Tongue (tissue), 3 donors: ENCODE measurements at places on chromosomes 6 and 20.

- no peak for DNase-seq
These were observed 170.5 kb downstream of the BACH2 start for GRCh38 chr6:90126181-90126580.

- DNase-seq: no peak
These were observed 17.6 kb downstream of the PRDM1 start for GRCh38 chr6:106103728-106104109.

DNA sequence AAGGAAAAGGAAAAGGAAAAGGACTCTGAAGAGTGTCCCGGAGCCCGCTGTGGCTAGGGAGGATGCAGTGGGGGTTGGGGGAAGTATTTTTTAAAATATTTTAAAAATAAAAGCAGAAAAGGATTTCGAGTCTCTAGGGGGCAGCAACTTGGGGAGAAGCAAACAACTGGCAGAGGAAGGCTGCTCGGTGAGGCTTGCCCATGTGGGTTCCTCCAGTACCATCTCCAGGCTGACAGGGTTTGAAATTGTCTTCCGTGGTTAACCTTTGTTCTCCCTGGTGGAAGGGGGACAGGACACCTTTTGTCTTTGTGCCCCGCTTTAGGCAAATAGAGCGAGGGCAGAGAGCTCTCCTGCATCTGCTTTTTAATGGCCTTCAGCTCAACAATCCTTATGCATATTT, 60.4 kb upstream of the SNX9 start:
- no peak for DNase-seq

DNA sequence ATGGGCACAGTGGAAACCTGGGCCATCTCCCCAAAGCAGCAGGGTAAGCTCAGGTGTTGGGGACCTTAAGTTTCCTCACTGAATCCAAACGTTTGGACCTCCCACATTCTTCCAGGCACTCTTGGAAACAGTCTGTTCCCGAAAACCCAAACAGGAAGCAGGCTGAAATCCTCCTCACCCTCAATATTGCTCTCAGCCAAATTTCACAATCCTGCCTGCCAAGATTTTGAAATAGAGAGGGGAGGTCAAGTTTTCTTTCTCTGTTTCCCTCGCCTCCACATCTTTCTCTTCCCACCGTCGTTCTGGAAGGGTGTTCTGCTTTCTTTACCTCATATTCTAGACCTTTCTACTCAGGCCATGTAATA, 392.0 kb upstream of the SASH1 start:
- peak; percentile 40 for DNase-seq

- peak; percentile 58 for DNase-seq
These were observed 4.3 kb upstream of the PSORS1C2 start for GRCh38 chr6:31143148-31143547.

DNA sequence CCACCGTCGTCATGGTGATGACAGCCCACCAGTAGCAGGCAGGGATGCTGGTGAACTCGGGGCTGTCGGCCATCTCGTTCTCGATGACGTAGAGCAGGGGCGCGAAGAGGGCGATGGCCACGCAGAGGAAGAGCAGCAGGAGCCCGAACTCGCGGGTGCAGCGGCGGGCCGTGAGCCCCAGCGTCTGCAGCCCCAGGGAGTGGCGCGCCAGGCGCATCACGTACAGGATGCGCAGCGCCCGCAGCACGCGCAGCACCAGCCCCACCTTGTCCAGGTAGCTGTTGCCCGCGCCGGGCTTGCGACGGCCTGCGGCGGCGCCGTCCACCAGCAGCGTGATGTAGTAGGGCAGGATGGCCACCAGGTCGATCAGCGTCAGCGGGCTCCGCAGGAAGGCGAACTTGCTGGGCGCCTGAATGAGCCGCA, 18.6 kb downstream of the KCNG1 start:
- no peak for DNase-seq

- no peak for DNase-seq
These were observed 153.4 kb downstream of the MBOAT1 start for GRCh38 chr6:20058912-20059311.

DNA sequence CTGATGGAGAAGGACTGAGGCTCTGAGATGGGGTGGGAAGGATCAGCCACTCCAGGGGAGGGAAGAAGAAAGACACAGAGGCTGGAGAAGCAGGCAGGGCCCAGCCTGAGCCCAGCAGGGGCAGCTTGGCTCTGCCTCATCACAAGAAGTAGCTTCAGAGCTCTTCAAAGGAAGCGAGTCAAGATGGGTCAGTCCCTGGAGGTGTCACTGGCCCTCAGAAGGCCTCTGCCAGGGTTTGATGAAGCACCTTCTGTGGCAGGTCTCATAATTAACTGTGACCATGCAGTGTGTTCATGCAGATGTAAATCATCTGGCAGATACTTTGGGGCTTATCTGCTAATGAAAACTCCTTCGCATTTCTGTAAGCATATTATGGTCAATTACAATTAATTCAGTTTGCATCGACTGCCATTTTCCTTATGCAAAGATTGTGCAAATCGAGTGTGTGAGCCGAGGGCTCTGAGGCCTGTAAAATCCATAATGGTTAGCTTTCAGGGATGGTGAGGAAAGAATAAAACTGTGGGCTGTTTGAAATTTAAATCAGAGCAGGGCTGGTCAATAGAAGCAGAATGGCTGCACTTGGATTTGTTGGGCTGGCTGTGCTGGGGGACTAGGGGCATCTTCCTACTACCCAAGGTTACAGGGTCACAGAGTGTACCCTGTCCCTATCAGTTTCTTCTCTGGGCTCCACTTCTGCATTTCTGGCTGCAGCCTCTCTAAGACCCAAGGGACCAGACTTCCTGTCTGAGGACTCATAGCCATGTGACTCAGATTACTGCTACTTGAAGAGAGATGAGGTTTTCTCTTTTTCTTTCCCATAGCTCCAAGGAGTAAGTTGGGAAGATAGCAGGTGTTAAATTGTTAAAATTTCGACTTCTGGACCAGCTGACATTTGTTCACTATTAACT, 376.6 kb downstream of the DHX35 start:
- no peak for DNase-seq

DNA sequence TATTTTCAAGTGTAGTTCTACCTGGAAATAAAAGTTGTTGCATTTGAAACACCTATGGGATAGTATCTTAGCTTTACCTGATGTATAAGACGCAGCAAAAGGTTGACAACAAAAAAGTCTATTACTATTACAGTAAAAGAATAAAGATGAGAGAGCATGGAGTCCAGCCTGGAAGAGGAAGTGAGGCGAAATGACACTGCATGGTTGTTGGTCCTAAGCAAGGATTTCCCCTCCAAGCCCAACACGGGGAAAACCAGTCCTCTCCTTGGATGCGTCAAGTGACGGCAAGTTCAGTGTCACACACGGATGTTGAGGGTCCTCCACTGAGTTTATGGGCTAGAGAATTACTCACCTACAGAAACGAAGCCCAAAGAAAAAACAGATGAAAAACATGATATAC, 51.7 kb downstream of the COL11A2 start:
- no peak for DNase-seq

DNA sequence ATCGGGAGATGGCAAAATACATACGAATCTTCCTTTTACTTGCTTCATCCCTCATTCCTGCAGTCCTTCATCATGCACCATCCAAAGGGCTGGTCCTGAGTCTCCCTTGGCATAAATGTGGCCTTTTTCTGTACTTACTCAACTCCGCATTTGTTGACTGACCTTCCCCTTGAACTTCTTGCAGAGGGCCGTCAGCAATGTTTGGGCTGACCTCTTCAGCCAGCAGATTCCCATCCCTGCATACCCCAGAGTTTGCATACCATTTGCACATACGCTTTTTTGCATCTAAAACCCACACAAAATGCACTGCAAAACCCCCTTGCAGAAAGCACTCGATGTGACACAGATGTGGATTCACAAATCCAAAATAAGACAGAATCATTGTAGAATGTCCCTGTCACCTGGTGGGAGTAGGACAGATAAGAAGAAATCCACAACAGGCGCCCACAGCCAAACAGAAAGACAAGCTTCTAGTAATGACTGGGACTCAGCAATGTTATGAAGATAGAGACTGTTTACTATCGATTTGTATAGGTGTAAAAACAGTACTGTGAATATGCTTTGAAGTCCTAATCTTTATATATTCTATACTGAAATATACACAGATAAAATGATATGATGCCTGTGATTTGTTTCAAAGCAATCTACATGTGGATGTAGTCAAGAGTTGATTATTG, 45.8 kb downstream of the TBC1D7 start:
- DNase-seq: no peak

DNA sequence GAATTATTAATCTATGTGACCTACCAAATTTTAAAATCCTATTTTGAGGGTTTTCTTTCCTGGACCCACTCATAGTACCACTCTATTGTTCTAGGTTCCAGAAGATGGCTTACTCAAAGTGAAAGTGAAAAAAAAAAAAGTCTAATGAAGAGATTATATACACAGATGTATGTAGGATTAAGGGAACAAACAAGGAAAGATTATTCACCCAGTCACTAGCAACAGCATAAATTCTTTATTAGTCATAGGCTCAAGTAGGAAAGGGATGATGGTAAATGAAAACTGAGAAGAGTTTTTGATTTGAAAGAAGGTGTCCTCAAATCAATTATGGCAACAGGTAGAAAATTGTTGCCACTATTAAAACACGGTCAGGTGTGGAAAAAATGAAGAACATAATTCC, 923.7 kb downstream of the TBC1D32 start:
- no peak for DNase-seq

- DNase-seq: no peak
These were observed 68.4 kb upstream of the FABP7 start for GRCh38 chr6:122710908-122711635.

- DNase-seq: no peak
These were observed 184.8 kb upstream of the FOXQ1 start for GRCh38 chr6:1127129-1127528.

- no peak for DNase-seq
These were observed 1189.4 kb upstream of the EYS start for GRCh38 chr6:66896415-66896814.

DNA sequence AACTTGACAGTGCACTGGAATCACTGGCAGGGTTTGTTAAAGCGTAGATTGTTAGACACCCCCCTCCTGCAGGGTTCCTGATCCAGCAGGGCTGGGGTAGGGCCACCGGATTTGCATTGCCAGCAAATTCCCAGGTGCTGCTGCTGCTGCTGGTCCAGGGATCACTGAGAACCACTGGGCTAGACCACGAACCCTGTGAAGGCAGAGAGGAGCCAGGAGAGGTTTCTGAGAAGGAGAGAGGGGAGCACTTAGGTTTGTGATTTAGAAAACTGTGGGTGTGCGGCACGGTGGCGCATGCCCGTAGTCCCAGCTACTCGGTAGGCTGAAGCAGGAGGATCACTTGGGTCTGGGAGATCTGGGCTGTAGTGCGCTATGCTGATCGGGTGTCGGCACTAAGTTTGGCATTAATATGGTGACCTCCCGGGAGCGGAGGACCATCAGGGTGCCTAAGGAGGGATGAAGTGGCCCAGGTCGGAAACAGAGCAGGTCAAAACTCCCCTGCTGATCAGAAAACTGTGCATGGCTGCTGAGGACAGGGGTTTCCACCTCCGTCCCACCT, 53.6 kb upstream of the FAM83D start:
- DNase-seq: no peak

DNA sequence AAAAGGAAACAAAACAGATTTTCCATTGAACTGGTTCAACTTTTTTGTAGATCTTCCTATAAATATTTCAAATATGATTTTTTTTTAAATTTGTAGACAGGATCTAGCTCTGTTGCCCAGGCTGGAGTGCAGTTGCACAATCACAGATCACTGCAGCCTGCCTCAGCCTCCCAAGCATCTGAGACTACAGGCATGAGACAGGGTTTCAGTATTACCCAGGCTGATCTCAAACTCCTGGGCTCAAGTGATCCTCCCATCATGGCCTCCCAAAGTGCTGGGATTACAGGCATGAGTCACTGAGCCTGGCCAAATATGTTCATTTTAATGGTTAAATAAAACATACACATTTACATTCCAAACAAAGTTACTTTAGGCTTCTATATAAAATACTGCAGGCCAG, 33.6 kb downstream of the SAMHD1 start:
- no peak for DNase-seq

- peak; percentile 13 for DNase-seq
These were observed 40.8 kb upstream of the GFOD1 start for GRCh38 chr6:13528232-13528631.

DNA sequence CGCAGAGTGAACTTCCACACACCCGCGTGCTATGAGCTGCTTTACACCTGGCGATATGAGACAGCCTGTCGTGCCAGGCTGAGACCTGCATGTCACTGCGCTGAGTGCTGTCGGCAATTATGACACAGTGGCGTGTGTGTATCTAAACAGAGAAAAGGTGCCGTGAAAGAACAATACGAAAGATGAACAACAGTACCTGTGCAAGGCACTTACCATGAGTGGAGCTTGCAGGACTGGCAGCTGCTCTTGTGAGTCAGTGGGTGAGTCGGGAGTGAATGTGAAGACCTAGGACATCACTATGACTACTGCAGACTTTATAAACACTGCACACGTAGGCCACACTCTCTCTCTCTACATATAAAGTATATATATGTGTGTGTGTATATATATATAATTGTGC, 68.5 kb upstream of the DUSP22 start:
- no peak for DNase-seq

DNA sequence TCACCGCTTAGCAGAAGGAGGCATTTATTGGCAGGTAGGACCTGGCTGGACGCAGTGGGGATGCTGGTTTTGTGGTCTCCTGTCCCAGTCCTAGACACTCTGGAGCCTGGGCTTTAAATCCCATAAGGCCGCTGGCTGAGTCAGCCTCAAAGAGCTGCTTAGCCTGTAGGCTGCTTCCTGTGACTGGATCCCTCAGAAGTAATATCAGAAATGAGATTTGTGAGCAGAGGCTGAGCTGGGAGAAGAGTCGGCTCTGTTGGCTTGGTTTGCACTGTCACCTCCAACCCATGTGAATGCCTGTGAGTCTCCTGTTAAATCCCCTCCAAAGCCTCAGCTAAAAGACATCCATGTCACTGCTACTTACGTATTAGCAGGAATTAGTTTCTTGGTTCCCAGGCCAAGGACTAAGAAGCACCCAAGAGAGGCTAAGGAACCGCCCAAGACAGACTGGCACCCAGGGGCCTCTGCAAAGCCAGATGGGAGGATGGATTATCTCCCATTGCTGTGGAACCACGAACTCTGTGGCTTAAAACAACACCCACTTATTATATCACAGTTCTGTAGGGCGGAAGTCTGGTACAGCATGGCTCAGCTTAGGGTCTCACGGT, 289.4 kb downstream of the CDC5L start:
- DNase-seq: no peak

DNA sequence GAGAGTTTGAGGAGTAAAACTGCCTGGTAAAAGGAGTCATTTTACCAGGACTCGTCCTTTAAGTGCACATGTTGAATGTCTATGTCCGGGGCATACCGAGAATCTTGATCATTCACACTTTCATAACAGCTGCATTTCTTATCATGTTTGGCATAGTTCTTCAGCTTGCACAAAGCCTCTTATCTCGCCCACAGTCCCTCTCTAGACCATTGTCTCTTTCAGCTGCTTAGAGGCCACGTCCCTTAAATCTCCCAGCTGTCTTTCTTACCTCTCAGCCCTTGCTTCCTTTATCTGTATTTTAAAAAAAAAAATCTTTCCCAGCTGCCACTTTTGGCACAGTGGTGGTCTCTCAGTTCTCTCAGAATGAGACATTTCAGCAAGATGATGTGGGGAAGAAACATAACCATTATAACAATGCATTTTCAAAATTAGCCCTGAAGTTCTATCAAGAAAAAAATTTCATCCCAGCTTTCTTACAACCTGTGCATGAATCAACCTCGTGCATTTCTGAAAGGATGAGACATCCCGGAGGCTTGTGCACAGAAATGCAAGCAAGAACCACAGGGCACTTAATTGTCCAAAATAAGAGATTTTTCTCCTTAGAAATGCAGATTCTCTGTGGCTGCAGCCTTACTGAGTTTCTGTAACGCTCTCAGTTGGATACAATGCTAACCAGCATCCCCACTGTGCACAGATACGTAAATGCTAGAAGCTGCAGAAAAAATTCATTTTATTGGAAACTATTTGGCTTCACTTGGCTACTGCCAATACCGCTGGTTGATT, 24.2 kb downstream of the RBM24 start:
- DNase-seq: peak; percentile 56
